Activated T-helper 17 cell treated with anti-CD3 and anti-CD28 coated beads, Interleukin-2, amount 50 U/mL, for 72 hours (primary cell): ENCODE measurements at places on chromosomes 5 and 9.

DNA sequence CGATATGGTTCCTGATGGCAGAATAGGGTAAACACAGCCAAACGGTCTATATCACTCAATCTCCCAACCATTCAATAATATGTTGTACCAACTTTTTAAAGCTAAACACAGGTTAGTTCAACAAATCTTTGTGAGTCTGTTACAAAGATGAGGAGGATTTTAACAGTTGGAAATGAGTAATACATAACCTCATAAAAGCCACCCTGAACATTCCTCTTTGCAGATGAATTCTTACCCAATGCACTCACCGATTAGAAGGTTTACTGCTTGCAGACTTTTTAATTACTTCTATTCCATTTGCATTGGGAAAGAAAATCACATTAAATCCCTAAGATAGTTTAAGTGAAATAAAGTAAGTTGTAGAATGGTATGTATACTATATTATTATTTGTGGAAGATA, 23.3 kb upstream of the TRMT10B start:
- H3K27me3 ChIP-seq: peaks cover 9% of the 10 kb centered on the region
- no peaks in the 10 kb centered on the region for H3K4me1 ChIP-seq
- no peaks in the 10 kb centered on the region for H3K36me3 ChIP-seq
- no peak overlapping the region for H3K27ac ChIP-seq

- H3K36me3 ChIP-seq: no peaks in the 10 kb centered on the region
- H3K27me3 ChIP-seq: peaks cover 37% of the 10 kb centered on the region
- no peak for ATAC-seq
- no peak overlapping the region for H3K4me3 ChIP-seq
Observed at GRCh38 chr5:53469946-53470687, 10.3 kb upstream of the FST start.

- ATAC-seq: no peak
- peaks cover 32% of the 10 kb centered on the region for H3K36me3 ChIP-seq
- no peak overlapping the region for H3K4me3 ChIP-seq
Observed at GRCh38 chr5:140329739-140330481, 16.5 kb downstream of the HBEGF start.

GRCh38 chr5:22899341-22899740, 46.2 kb upstream of the CDH12 start:
- H3K27ac ChIP-seq: no peak overlapping the region
- no peak for ATAC-seq
- H3K27me3 ChIP-seq: no peaks in the 10 kb centered on the region
- H3K36me3 ChIP-seq: no peaks in the 10 kb centered on the region

DNA sequence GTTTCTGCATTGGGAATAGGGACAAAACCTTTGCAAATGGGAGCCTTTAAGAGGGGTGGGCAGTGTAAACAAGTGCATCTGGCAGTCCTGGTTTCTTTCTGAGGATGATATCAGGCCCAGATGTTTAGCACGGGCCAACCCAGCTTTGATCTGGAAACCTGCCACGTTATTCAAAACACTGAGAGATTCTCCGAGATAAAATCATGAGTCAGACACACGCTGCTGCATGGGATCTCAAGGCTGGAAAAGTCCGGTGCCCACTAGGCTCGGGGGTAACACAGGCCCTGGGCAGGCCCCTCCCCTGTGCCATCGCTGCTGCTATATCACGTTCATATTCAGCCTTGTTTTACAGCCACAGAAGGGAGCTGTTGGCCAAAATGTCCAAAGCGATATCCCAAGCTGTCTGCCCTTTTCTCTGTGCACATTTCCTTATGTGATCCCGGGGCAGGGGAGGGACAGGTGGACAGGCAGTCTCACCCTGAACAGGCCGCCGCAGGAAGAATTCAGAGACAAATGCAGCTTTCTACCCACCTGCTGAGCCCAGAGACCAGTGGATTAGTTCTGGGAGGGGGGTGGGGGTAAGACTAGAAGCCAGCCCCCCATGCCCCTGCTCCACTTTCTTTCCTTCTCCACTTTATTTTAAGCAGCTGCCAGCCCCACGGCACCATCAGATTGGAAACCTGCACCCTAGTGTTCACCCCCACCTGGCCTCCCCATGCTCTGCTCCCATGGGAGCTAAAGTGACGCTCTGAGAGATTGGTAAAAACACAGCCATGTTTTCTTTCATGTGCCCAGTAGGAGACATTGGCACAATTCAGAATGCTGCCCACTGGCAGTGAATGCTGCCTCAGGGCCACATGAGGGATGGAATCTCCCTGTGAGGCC, 63.1 kb downstream of the TMOD1 start:
- peaks cover 9% of the 10 kb centered on the region for H3K27me3 ChIP-seq
- H3K36me3 ChIP-seq: no peaks in the 10 kb centered on the region
- H3K4me1 ChIP-seq: peaks cover 4% of the 10 kb centered on the region
- no peak for ATAC-seq

GRCh38 chr5:67350185-67350584, 153.6 kb upstream of the CD180 start:
- H3K27ac ChIP-seq: no peak overlapping the region
- ATAC-seq: peak; percentile 19

GRCh38 chr5:1917830-1918487, 35.2 kb upstream of the IRX4 start:
- H3K4me1 ChIP-seq: no peaks in the 10 kb centered on the region
- no peak overlapping the region for H3K27ac ChIP-seq
- peaks cover 7% of the 10 kb centered on the region for H3K27me3 ChIP-seq
- H3K4me3 ChIP-seq: no peak overlapping the region
- no peaks in the 10 kb centered on the region for H3K36me3 ChIP-seq

DNA sequence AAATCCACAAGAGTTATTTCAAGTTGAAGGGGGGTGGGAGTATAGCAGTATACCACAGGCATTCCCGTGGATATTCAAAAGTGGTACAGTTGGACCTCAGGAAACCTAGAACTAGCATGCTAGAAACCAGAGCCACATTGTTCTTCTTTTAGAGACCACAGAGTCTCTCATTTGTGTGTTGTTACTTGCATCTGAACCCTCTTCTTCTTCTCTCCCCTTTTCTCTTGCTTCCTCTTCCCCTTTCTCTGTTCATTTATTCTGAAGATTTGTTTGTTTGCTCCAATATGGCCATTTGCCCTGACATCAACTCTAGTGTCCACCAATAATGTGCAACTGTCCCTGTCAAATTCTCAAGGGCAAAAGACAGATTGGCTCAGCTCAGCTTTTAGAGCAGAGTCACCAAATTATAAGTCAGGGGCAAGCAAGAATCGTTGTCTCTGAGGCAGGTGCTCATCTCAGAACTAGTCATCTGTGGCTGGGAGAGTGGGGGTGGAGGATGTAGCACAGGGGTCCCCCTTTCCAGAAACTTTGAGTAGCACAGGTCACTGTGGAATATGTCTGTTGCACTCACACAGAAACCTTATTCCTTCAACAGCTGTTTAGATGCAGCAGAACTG, 321.1 kb downstream of the ARRDC3 start:
- no peaks in the 10 kb centered on the region for H3K36me3 ChIP-seq
- no peak for ATAC-seq
- H3K27ac ChIP-seq: no peak overlapping the region
- peaks cover 38% of the 10 kb centered on the region for H3K27me3 ChIP-seq
- H3K4me1 ChIP-seq: peaks cover 7% of the 10 kb centered on the region

DNA sequence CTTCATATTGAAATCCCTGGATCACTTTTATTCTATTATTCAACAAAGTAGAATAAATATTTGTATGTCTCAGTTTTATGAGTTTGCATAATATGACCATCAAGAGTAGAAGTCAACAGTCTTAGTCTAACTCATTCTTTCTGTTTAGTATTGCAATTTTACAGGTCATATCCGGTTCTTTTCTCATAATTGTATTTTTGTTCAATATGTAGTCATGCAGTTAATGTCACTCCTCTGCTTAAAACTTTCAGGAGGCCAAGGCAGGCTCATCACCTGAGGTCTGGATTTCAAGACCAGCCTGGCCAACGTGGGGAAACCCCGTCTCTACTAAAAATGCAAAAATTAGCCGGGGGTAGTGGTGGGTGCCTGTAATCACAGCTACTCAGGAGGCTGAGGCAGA, 148.4 kb upstream of the TRPM3 start:
- H3K36me3 ChIP-seq: no peaks in the 10 kb centered on the region
- H3K4me3 ChIP-seq: no peak overlapping the region
- H3K4me1 ChIP-seq: no peaks in the 10 kb centered on the region
- H3K27ac ChIP-seq: no peak overlapping the region
- peaks cover 16% of the 10 kb centered on the region for H3K27me3 ChIP-seq

- H3K27me3 ChIP-seq: no peaks in the 10 kb centered on the region
- H3K4me3 ChIP-seq: no peak overlapping the region
- no peak for ATAC-seq
- no peak overlapping the region for H3K27ac ChIP-seq
Observed at GRCh38 chr9:108530141-108530540, 325.6 kb downstream of the ACTL7B start.

GRCh38 chr9:134488331-134489280, 153.0 kb upstream of the COL5A1 start:
- no peak overlapping the region for H3K4me3 ChIP-seq
- no peak overlapping the region for H3K27ac ChIP-seq
- H3K4me1 ChIP-seq: no peaks in the 10 kb centered on the region
- no peak for ATAC-seq
- H3K36me3 ChIP-seq: no peaks in the 10 kb centered on the region

DNA sequence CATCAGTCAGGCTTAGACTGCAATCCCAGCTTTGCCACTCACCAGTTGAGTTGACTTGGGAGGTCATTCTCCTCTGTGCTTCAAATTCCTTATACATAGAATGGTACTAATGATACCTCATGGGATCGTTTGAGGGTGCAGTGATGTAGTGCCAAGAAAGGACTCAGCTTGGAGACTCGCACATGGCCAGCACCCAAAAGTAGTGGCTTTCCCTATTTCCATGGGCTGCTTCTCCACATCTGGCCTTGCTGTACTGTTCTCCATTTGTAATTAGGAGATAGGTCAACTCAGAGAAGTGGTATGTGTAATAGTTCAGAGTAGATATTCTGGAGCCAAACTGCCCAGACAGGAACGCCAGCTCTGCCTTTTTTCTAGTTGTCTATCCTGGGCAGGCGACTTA, 5.5 kb downstream of the CCL19 start:
- H3K27ac ChIP-seq: peak overlapping the region; percentile 34
- peaks cover 9% of the 10 kb centered on the region for H3K4me1 ChIP-seq
- no peak for ATAC-seq
- no peak overlapping the region for H3K4me3 ChIP-seq
- H3K36me3 ChIP-seq: no peaks in the 10 kb centered on the region

DNA sequence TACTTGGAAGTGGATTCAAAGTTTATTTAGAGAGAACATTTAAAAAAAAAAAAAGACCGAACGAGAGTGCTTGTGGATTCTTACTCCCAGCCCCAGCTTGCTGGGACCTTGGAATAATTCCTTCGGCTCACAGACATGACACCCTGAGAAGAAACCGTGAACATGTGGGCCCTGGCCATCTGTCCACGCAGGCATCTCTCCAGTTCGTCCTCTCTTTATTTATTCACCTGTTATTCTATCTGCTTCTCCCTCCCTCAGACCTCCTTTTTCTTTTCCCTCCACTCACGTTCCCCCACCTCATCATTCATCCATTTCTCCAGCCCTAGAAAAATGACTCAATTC, 93.7 kb upstream of the PHYKPL start:
- no peaks in the 10 kb centered on the region for H3K36me3 ChIP-seq

DNA sequence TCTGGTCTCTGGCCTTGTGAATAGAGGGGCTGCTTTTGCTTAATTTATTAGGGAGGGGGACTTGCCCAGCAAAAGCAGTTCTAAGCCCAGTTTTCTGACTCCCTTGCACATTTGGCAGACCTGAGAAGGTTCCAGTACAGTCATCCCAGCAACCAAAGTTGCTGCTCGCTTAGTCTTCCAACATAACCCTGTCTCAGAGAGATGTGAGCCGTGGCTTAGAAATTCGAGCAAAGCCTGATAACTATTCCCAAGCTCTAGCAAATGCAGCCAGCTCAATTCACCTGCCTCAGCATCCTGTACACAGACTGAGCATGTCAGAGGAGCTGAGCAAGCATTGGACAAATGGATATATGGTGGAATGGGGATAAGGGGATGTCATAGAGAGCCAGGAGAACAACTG, 401.9 kb downstream of the SPOCK1 start:
- no peak overlapping the region for H3K4me3 ChIP-seq
- H3K27me3 ChIP-seq: peaks cover 3% of the 10 kb centered on the region
- ATAC-seq: no peak
- no peak overlapping the region for H3K27ac ChIP-seq
- no peaks in the 10 kb centered on the region for H3K4me1 ChIP-seq
- H3K36me3 ChIP-seq: no peaks in the 10 kb centered on the region

- no peaks in the 10 kb centered on the region for H3K36me3 ChIP-seq
- no peak for ATAC-seq
Observed at GRCh38 chr9:38622288-38622674, 1.9 kb upstream of the ANKRD18A start.

GRCh38 chr5:66655395-66656324, 59.5 kb downstream of the MAST4 start:
- no peaks in the 10 kb centered on the region for H3K36me3 ChIP-seq
- ATAC-seq: no peak
- H3K4me1 ChIP-seq: no peaks in the 10 kb centered on the region
- no peak overlapping the region for H3K4me3 ChIP-seq
- peaks cover 5% of the 10 kb centered on the region for H3K27me3 ChIP-seq

DNA sequence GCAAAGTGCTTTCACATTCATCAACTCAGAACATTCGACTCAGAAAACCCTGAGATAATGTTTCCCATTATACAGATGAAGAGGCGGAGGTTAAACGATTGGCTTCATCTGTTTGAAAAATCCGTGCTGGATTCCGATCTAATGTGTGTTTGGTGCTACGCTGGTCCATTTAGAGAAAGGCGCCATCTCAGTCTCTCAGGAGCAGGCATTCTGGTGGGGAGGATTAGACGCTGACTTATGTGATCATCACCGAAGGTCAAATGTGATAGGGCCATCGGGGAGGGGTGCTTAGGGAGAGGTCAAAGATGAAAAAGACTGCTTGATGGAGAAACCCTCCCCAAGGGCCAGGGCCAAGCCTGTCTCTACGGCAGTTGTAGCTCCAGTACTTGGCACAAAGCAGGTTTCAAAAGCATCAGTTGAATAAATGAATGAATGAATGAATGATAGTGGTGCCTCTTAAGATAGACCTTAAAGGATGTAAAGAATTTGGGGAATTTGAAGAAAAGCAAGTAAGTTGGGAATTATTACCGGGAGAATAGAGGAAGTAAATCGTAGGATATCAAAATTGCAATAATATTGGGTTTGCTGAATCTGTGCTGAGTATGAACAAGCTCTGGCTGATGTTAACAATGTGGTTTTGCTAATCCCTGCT, 160.6 kb upstream of the SHB start:
- H3K27ac ChIP-seq: no peak overlapping the region
- peaks cover 24% of the 10 kb centered on the region for H3K27me3 ChIP-seq
- H3K4me1 ChIP-seq: peaks cover 7% of the 10 kb centered on the region
- no peak for ATAC-seq
